Hair follicle dermal papilla cell (primary cell): ENCODE measurements at places on chromosomes 4 and X. TPM values are rescaled to one million over a fixed set of nuclear protein-coding genes. Genes with fewer than 3 reads are reported as not detected.

The AR gene
- total RNA-seq = 6.8 and 15.1 TPM in 2 replicates

The CXCL5 gene
- 0.61 and 2.8 TPM in 2 replicates for total RNA-seq

The ZNF157 gene
- total RNA-seq = 0.12 TPM in 1 of 2 replicates, not detected in the other

The SH3TC1 gene
- 0.36 and 0.81 TPM in 2 replicates for total RNA-seq

The GTPBP6 gene
- total RNA-seq = 39.1 and 44.2 TPM in 2 replicates

The EFNB1 gene
- total RNA-seq = 37.9 and 51.3 TPM in 2 replicates

The SLC16A2 gene
- total RNA-seq = 29.5 and 29.9 TPM in 2 replicates

The IL13RA2 gene
- 5.7 and 11.8 TPM in 2 replicates for total RNA-seq

The BMX gene
- not detected in 2 replicates for total RNA-seq

The SLC35A2 gene
- 22.6 and 23.0 TPM in 2 replicates for total RNA-seq

The CTAG2 gene
- total RNA-seq = 1.5 TPM in 1 of 2 replicates, not detected in the other

The APBB2 gene
- total RNA-seq = 73.8 and 85.2 TPM in 2 replicates

The TCP11X2 gene
- 0.16 TPM in 1 of 2 replicates, not detected in the other for total RNA-seq

The PRDM8 gene
- total RNA-seq = 27.8 and 32.8 TPM in 2 replicates

The MAPK10 gene
- 6.3 and 10.9 TPM in 2 replicates for total RNA-seq

The NXF2B gene
- total RNA-seq = not detected in 2 replicates

The SSX7 gene
- not detected in 2 replicates for total RNA-seq

The EXOC1L gene
- not detected in 2 replicates for total RNA-seq

The LDB2 gene
- total RNA-seq = 7.8 and 16.6 TPM in 2 replicates

The BOD1L1 gene
- total RNA-seq = 24.3 and 29.5 TPM in 2 replicates

The CXCL1 gene
- total RNA-seq = 78.3 and 166 TPM in 2 replicates

The SORCS2 gene
- 0.36 and 0.49 TPM in 2 replicates for total RNA-seq

The CT45A2 gene
- total RNA-seq = not detected in 2 replicates

The PCDH18 gene
- 382 and 492 TPM in 2 replicates for total RNA-seq

The CT45A10 gene
- not detected in 2 replicates for total RNA-seq

The GRK4 gene
- total RNA-seq = 5.7 and 6.0 TPM in 2 replicates

The SLC9B2 gene
- total RNA-seq = 20.4 and 24.7 TPM in 2 replicates

The TET2 gene
- 14.5 and 22.7 TPM in 2 replicates for total RNA-seq

The PCYT1B gene
- 1.6 and 2.6 TPM in 2 replicates for total RNA-seq

The CPE gene
- 70.3 and 99.1 TPM in 2 replicates for total RNA-seq
